Activated T-cell treated with anti-CD3 and anti-CD28 coated beads, Interleukin-2, amount 50 U/mL, for 24 hours (primary cell): ENCODE measurements at places on chromosomes 5 and 9.

DNA sequence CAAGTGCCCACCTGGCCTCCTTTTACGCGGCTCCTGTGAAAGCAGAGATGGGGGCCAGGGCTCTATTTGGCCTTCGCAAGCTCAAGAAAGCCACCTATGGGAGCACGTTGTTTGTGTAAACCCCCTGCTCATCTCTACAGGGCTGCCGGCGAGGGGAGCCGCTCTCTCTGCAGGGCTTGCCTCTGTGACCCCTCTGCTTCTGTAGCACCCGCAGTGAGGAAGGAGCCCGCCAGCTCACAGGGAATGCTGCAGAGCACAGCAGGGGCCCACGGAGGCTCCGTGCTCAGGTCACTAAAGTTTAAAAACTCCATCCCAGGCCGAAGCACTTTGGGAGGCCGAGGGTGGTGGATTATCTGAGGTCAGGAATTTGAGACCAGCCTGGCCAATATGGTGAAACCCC, 376.8 kb downstream of the IRX2 start:
- DNase-seq, result no peak

DNA sequence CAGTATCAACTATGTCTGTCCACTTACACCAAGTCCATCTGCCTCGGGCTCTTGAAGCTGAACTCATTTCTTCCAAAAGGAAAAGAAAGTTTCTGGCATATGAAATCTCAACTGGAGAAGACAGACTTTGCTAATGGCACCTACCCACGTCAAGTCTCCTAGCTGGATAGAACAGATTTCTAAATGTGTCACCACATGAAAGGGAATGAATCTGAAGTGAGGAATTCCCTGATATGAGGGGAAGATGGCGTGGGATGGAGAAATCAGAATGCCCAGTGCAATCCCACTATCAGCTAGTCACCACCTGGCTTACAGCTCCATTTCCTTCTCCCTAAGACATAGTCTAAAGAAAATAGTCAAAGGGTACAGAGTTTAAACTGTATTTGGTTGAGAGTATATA, 144.7 kb downstream of the PAPPA start:
- DNase-seq, result no peak

GRCh38 chr5:52139888-52140615, 647.7 kb upstream of the ITGA1 start:
- DNase-seq, result no peak

GRCh38 chr9:3858961-3859360, 333.2 kb upstream of the RFX3 start:
- no peak for DNase-seq

- no peak for DNase-seq
Observed at GRCh38 chr9:87516222-87516925, 18.7 kb downstream of the DAPK1 start.

DNA sequence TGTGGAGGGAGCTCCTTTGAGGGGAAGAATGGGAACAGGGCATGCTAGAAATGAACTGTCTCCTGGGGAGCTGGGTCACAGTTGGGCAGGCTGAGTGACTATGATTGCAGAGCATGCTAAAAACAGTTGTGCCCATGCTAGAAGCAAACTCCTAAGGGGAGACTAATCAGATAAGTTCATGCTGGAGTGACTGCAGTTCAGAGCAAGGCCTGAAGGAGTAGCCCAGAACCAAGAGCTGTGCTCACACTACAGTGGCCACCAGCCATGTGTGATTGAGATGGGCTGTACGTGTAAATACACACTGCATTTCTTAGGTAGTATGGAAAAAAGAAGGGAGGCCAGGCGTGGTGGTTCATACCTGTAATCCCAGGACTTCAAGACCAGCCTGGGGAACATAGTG, 10.3 kb upstream of the AK1 start:
- no peak for DNase-seq

GRCh38 chr5:102591650-102592049, 92.8 kb upstream of the SLCO6A1 start:
- DNase-seq, result no peak

DNA sequence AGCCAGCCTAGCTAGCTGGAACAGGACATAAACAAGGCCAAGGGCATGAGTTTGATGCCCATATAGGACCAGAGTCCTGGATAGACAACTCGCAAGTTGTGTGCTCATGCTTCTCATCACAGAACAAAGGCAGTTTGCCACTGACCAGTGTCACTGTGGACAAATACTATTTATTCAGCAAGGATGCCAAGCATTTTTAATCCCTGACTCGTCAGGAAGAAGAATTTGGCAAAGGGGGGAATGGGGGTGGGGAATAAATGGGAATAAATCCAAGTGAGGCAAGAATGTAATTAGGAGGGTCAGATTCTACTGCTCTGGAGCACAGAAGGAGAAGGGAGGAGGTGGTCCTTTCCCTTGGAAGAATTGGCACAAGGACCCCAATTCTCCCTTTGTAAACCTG, 46.8 kb upstream of the ANKRD55 start:
- DNase-seq, result no peak

DNA sequence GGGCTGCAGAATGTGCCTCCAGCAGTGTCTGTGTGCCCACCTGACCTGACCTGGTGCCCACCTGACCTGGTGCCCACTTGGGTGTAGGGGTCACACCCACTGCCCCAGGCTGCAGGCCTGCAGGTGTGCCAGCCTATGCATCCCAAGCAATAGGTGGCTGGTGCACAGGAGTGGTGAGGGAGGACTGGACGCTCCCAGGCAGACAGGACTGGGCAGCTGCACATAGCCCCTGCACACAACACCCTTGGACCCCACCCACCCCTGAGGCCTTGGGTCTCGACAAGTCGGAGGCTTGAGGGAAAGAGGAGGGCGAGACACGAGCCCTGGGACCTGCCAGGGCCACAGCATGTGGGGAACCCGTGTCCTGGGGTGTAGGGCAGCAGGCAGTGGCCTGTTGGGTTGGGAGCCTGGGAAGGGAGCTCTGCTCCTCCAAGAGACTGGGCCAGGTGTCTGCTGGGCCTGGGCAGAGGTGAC, 10.8 kb upstream of the NRARP start:
- DNase-seq, result no peak

- no peak for DNase-seq
Observed at GRCh38 chr9:75893106-75893505, 2.6 kb downstream of the PCSK5 start.

GRCh38 chr9:89593727-89594427, 10.9 kb upstream of the GADD45G start:
- DNase-seq, result peak; percentile 73

GRCh38 chr9:114450833-114451706, 54.2 kb downstream of the WHRN start:
- no peak for DNase-seq

DNA sequence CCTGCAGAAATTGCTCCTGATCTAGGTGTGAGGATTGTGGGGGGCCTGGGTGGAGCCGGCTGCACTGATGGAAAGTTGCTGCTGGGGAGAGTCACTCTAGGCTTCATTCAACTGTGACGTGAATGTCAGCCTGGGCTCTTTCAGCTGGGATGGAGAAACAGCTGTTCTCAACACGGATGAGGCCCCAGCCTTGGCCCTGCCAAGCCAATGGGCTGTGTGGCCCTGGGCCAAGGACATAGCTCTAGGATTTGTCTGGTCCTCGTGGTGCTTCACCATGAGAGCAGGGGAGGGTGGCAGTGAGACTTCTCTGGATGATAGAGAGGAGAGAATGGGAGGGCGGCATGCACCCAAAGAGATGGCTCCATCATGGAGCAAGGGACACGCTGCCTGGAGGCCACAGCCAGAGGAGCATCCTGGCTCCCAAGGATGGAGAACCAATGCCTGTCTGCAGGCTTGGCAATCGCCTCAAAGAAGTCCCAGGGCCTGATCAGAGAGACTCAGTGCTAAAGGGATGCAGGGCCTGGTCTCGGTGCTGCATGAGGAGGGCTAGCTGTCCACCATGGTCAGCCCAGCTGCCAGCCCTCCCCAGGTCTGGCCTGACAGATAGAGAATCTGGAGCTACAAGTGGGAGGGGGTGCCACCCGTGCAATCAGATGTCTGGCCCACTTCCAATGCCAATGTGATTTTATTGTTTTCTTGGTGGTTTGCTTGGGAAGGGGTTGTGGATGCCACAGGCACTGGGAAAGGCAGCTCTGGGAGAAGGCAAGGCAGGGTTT, 141.0 kb downstream of the GADD45G start:
- DNase-seq, result no peak

GRCh38 chr9:81522716-81523551, 166.4 kb downstream of the TLE1 start:
- DNase-seq, result no peak

GRCh38 chr5:138909734-138910133, 34.6 kb upstream of the LRRTM2 start:
- no peak for DNase-seq

GRCh38 chr9:133822430-133823065, 84.4 kb upstream of the SARDH start:
- DNase-seq, result no peak

GRCh38 chr5:170466988-170467707, 36.7 kb upstream of the KCNIP1 start:
- no peak for DNase-seq

DNA sequence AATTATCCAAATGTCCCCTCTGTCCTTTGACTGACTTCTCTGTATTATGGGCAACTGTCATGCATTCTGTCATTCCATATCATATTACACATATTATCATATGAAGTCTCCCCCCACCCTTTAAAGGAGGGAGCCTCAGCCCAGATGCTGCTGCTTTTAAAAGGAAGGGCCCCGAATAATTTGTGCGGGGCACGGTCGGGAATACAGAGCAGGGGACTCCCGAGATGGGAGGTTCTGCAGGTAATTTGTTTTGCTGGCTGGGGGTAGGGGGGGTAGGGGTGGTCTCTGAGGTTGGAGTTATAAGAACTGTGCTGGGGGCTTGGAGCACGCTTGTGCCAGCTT, 10.1 kb upstream of the LHX2 start:
- no peak for DNase-seq

DNA sequence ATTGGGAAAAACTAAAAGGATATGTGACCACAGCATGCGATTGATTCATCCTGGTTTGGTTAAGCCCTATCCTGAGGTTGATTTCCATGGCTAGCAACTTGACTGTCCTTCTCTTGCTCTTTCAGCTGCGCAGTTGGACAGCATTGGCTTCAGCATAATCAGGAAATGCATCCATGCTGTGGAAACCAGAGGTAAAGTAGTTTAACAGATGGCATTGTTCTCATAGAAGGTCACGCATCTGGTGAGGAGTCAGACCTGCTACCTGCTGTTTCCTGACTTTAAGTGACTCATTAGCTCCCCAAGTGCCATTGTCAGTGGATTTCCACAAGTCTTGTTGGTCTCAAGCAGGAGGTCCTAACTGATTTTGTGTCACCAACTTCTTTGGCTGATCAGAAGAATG, 266.9 kb downstream of the ARHGAP26 start:
- DNase-seq, result no peak

- DNase-seq, result no peak
Observed at GRCh38 chr5:112694853-112695709, 42.6 kb upstream of the APC start.

- no peak for DNase-seq
Observed at GRCh38 chr5:18403141-18403540, 768.9 kb downstream of the TAF11L14 start.

DNA sequence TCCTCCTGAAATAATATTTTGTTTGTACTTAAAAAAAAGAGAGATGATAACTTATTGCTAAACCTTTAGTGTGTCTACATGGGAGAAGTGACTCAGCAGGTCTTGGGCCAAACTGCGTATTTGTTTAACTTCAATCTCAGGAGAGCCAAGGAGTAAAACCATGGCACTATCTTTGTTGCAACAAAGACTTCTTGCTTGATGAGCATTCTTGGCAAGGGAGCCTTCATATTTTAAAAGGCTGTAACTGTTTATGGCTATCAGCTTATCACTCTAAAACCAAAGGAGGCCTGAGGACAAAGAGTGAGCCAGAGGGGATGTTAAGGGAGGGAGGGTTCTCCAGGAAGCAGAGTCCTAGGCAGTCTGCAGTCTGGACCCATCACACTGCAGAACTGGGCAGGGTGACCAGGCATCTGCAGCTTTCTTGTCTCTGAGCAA, 216.2 kb upstream of the S1PR3 start:
- no peak for DNase-seq

DNA sequence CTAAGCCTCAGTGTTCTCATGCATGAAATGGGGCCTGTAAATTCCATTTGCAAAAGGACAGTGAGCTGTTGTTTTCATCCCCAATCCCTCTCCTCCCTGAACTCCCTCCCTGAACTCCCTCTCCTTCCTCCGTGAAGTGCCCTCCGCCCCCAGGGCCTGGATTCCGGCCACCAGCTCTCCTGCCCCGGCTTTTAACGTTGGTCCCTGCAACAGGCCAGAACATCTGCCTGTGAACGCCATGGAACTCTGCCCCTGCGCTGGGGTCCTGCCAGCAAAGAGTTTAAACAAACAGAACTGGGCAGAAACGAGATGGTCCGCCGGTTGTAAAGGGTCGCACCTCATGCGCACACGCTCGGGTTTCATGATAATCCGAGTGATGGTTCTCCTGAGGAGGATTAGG, 62.4 kb downstream of the SMIM23 start:
- no peak for DNase-seq

DNA sequence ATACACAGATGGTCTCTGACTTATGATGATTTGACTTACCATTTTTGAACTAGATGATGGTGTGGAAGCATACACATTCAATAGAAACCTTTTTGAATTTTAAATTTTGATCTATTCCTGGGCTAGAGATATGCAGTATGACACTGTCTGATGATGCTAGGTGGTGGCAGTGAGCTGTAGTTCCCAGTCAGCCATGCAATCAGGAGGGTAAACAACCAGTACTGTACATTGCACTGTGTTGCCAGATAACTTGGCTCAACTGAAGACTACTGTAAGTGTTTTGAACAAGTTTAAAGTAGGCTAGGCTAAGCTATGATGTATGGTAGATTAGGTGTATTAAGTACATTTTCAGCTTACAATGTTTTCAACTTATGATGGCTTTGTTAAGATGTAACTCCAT, 859.1 kb upstream of the ARRDC3 start:
- no peak for DNase-seq

GRCh38 chr9:70484232-70485130, 70.0 kb upstream of the KLF9 start:
- no peak for DNase-seq

DNA sequence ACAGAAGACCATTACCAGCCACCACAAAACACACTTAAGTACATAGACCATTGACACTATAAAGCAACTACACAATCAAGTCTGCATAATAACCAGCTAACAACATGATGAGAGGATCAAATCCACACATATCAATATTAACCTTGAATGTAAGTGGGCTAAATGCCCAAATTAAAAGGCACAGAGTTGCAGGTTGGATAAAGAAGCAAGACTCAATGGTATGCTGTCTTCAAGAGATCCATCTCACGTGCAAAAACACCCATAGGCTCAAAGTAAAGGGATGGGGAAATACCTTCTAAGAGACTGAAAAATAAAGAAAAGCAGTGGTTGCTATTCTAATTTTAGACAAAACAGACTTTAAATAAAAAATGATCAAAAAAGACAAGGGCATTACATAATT, 113.6 kb upstream of the CD180 start:
- DNase-seq, result no peak

DNA sequence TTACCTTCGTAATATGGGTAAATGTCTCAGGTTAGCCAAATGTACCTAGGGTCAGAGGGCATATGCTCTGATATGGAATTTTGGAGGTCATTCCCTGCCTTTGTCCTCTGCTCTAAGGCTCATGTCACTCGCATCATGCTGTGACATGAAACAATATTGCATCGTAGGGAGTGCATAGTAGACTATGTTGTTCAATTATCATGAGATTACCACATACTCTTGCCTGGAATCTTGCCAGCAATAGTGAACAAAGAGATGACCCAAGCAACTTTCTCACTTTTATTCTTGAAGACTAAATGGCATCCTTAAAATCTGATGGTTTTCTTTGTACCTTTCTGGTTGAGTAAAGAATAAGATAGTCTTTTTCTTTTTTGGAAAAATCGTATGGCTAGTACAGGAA, 27.6 kb downstream of the ZNF462 start:
- no peak for DNase-seq
